Esophagus squamous epithelium (tissue), 5 donors: ENCODE measurements at places on chromosomes 11 and 22. TPM values are rescaled to one million over a fixed set of nuclear protein-coding genes. Genes with fewer than 3 reads are reported as not detected.

GRCh38 chr11:106523921-106524320 lies 446.5 kb downstream of the AASDHPPT start:
- no peak for DNase-seq

DNA sequence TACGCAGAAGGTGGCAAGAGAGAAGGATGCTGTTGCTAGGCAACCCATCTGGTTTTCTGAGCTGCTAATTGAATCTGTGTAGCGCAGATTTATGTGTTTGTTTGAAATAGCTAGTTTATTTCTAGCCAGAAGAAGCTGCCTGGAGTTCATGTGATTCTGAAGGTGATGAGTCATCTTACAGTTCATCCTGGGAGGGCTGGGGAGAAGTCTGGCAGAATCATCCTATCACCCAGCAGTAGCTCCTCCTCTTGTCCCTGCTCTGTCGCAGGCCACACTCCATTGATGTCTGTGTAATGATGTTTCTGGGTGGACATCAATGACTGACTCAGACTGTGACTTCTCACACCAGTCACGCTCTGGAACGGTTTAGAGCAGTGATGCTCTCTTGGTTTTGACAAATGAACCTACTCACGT lies 4.8 kb upstream of the FBXO7 start:
- DNase-seq: no peak

E2F8 gene
- 4.0 TPM for total RNA-seq

SCGB1C1 gene
- not detected for total RNA-seq

GRCh38 chr11:36006556-36006955 lies 62.7 kb downstream of the LDLRAD3 start:
- DNase-seq: no peak

DNA sequence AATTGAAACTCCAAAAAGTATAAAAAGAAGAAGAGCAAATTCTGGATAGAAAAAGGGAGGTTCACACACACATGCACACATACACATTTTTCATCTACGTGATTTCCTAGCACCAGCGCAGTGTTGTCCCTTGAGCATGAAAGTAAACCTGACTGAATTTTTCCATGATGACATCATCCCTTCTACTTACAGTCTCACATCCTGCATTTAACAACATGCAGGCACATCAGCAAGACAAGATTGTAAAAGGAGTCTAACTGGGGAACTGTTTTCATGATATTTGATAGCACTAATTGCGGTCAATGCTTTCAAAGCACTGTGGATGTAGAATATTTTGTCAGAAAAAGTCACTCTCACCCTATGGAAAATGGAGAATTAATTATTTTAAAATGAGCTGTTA lies 36.6 kb downstream of the GAS2 start:
- no peak for DNase-seq
